T-helper 22 cell (primary cell): ENCODE measurements at places on chromosomes 3 and 15.

DNA sequence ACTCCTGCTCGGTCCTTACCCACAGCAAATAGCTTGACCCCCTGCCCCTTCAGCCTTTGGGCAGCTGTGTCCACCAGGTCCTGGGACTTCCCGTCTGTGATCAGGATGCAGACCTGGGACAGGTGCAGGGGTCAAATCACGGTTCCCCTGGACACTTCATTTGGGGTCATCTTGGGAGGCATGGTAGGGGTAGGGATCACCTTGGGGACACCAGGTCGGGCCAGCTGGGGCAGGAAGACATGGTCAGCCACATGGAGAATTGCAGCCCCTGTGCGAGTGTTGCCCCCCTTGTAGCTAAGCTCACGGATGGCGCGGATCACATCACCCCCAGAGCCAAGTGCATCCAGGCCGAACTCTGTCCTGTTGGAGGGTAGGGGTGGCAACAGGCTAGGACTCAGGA is 1.8 kb downstream of the COL7A1 start:
- DNase-seq = no peak

GRCh38 chr3:16770021-16770420 is 114.7 kb upstream of the PLCL2 start:
- no peak for DNase-seq

GRCh38 chr15:34442891-34443290 is 5.3 kb upstream of the GOLGA8A start:
- DNase-seq = no peak

DNA sequence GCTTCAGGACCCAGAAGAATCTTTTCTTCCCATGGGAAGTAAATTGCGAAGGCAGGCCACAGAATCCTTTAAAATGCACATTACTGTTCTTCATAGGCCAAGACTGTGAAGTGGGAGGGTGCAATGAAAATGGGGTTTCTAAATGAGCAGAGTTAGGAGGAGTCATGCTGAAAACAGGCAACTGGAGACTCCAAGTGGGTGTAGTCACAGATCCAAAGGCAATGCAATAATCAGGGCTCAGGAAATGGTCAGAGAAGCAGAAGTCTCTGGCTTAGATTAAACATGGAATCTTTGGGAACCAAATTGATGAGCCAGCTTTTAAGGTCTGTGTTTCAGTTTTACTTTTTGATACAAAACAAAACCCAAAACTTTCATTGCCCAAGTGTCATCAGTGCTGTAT is 37.6 kb downstream of the HHLA2 start:
- DNase-seq = no peak

DNA sequence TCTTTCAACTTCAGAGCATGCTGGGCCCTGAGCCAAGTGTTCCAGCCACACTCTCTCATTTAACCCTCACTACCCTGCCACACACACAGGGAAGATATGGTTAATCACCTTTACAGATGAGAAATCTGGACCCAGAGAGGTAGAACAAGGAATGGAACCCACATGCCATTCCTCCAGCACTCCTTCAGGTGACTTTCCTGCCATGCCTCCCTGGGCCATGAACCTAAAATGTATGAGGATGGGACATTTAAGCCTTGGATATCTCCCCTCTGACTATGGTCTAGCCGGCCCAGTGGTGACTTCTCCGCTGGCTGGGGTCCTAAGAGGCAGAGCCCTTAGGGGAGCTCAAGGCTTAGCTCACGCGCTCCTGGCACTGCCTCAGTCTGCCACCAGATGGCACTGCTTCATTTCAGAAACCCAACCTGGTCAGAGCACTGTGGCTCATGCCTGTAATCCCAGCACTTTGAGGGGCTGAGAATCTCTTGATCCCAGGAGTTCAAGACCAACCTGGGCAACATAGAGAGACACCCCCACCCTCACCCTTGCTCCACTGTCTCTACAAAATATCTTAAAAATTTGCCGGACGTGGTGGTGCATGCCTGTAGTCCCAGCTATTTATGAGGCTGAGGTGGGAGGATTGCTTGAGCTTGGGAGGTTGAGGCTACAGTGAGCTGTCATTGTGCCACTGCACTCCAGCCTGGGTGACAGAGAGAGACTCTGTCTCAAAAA is 2.2 kb upstream of the DCAF1 start:
- peak; percentile 48 for DNase-seq

DNA sequence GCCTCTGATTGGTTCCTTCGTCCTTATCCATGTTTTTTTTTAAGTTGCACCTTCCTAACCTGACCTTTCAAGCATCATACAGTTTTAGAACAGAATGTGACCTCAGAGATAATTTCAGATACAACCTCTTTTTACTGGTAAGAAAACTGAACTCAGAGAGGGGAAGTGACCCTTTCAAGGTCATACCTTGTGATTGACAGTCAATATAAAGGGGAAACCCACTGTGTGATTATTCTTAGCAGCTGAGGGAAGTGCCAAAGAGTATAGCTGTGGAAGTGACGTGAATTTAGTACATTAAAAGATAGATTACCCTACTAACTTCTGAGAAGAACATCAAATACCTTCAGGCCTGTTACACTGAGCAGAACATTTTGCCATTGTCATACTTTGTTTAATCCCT is 319.4 kb downstream of the NEK10 start:
- no peak for DNase-seq

DNA sequence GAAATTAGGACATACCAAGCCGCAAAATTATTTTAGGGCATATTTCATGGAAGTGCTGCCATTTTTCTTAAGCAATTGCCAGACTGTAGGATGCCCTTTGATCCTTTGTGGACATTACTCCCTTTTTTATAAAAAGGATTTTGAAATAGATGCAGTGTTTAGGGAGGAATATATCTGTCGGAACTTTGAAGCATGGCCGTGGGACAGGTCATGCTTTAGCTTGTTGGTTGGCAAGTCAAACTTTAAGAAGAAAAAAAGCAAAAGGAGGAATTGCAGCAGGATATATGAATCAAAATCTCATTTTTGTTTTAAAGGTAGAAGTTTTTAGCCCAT is 122.1 kb downstream of the MCTP2 start:
- no peak for DNase-seq

DNA sequence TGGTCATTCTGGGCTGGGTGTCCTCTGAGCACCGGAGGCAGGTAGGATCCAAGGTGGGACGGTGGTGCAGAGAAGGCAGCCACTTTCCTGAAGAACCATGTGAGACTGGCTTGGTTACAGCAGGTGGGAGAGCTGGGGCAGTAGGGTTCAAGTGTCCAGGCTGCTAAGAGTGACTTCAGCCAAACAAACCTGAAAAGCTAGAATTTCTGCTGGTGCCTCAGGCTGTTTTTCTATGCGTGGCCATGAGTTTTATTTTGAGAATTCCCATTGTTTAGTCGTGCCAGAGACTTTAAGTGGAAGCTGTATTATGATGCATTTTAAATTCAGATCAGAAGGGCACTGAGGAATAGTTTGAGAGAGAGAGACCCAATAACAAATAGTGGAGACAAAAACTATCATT is 20.1 kb downstream of the USP13 start:
- DNase-seq = no peak

GRCh38 chr3:123700791-123701722 is 116.2 kb upstream of the HACD2 start:
- DNase-seq = no peak

GRCh38 chr3:186213946-186214345 is 105.1 kb upstream of the ETV5 start:
- no peak for DNase-seq

DNA sequence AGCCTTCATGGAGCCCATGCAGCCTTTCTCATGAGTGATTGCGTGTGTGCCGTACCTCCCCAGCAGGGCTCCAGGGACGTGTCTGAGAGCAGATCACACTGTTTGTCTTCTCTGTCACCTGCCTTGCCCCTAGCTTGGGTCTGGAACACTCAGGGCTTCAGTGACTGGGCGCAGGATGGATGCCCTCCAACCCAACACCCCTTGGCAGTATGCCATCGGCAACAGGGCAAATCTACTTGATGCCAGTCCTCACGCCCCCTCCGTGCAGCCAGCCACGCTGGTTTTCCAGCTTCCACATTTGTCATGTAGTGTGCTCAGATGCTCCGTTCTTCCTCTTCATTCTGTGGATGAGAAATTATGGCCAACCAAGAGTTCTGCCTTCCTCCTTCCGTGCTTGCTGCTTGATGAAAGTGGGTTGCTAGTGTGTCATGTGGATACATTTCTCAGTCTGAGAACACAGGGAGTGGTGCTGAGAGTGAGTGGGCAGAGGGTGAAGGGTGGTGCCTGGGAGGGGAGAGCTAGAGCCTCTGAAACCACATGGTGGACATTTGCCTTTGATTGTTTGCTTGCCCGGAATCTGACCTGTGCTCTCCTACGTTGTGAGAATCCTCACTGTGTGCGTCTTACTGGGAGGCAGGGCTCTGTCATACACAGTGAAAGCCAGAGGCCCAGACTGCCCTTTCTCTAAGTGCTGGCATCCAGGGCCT is 97.2 kb downstream of the FAM43A start:
- DNase-seq = no peak

DNA sequence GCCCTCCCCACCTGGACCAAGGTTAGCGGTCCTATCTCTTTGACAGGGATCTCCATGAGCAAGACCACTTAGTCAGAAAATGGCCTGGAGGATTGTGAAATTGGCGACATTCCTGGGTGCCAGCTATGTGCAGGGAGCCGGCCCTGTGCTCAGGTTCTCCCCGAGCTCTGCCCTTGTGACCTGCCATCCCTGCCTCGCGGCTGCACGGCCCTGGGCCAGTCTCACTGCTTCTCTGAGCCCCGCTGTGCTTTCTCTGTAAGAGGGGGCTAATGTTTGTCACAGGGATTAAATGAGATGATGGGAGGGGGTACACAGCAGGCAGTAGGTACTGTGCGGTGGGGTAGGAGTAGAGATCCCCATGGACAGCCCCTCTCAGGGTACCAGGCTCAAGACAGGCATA is 14.9 kb downstream of the C3orf18 start:
- no peak for DNase-seq

- DNase-seq = no peak
These were observed 87.0 kb upstream of the ST8SIA2 start for GRCh38 chr15:92306663-92307062.

DNA sequence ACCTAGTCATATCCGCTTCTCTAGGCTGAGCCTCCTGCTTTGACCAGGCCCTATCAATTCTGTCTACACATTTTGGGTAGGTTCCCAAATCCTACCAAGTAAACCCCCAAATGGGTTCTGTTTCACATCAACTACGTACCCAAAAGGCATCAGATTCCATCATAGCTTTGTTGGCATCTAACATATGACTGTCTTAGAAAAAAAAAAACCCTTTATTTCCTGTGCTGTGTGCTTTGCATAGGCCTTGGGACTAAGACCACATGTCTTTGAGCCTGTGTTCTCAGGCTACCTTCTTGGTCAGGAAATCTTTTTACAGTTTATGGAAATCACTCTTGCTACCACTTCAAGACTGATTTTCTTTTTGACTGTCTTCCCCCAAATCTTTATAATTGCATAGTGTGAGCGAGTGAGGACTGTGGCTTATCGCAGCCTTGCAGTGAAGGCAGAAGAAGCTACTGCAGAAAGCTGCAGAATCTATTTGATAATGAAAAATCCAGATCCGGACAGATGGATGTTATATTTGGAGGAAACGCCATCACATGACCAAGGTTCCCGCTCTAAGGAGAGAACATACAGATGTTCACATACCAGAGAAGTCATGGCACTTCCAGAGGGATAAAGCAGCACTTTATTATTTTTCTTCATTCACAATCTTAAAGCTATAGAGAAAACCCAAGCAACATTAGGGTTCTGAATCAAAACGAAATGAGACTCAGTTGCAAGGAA is 111.2 kb downstream of the EOMES start:
- DNase-seq = no peak

- no peak for DNase-seq
These were observed 253.7 kb downstream of the ROBO1 start for GRCh38 chr3:79514069-79514468.

GRCh38 chr3:107524841-107525643 is 2.3 kb downstream of the BBX start:
- DNase-seq = peak; percentile 49

DNA sequence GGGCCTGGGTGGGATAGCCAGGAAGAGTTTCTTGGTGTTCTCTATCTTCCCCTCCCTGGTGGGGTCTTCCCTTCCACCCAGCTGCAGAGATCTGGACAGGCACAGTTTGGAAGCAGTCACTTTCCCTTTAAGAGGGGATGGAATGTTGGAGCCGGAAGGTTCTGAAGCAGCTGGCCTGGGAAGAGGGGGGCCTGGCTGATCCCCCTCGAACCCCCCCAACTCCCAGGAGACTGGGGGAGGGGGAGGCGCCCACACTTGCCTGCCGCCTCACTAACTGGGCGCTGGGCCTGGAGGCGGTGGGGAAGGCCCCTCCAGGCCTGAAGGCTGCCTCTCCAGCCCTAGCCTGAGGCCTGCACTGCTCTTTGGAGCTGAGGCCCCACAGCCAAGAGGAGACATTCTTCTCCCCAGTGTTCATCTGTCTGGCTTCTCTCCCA is 1.4 kb downstream of the DVL3 start:
- DNase-seq = no peak

- DNase-seq = no peak
These were observed 138.1 kb downstream of the TMCO5A start for GRCh38 chr15:38072348-38073177.

- no peak for DNase-seq
These were observed 13.6 kb upstream of the TATDN2 start for GRCh38 chr3:10234526-10235230.
